ENCODE measurements at places on chromosomes 7 and 10. TPM values are rescaled to one million over a fixed set of nuclear protein-coding genes. Genes with fewer than 3 reads are reported as not detected.

- H3K4me1 ChIP-seq = no peaks in the 10 kb centered on the region
- H3K27ac ChIP-seq = no peak overlapping the region
- DNase-seq = no peak
- no peaks in the 10 kb centered on the region for H3K36me3 ChIP-seq
These were observed 141.6 kb upstream of the WNT16 start for GRCh38 chr7:121187222-121187621.

GRCh38 chr7:100914879-100915447, 19.3 kb upstream of the ACHE start:
- no peaks in the 10 kb centered on the region for H3K36me3 ChIP-seq
- H3K27ac ChIP-seq = no peak overlapping the region
- no peaks in the 10 kb centered on the region for H3K27me3 ChIP-seq

DNA sequence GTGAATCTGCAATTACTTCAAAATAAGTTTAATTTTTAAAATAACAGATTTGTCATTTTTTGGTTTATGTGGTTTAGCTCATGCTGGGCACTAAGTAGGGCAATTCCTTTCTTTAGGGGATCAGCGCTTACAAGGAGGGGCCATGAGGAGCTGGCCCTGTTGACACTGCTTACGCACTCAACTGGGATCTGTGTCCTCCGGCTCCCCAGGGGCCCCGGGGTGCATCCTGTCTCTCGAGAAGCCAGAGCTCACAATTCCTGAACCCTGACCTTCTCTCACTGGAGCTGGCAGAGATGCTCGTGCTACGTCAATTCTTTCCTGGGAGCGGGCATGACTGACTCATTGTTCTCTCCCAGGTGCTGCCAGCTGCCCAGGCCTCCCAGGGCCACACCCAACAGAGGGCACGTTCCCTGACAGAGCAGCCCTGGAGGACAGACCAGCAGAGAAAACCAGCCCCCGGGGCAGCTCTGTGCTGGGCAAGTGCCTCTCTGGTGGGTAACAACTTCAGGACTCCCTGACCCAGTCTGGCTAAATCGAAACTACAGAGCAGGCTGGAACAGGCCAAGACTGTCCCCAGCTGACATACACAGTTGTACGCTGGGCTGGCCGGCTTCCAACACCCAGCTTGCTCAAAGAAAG, 36.8 kb downstream of the CTBP2 start:
- H3K36me3 ChIP-seq = no peaks in the 10 kb centered on the region
- peak overlapping the region; percentile 26 for H3K4me3 ChIP-seq
- no peaks in the 10 kb centered on the region for H3K27me3 ChIP-seq
- peak; percentile 91 for DNase-seq
- peaks cover 67% of the 10 kb centered on the region for H3K4me1 ChIP-seq

GRCh38 chr10:33247221-33247922, 87.1 kb downstream of the NRP1 start:
- H3K27ac ChIP-seq = no peak overlapping the region
- H3K4me3 ChIP-seq = no peak overlapping the region
- peaks cover 20% of the 10 kb centered on the region for H3K36me3 ChIP-seq
- DNase-seq = no peak
- H3K4me1 ChIP-seq = no peaks in the 10 kb centered on the region
- no peaks in the 10 kb centered on the region for H3K27me3 ChIP-seq

GRCh38 chr10:128166151-128166550, 39.9 kb upstream of the MKI67 start:
- H3K36me3 ChIP-seq = no peaks in the 10 kb centered on the region
- no peak overlapping the region for H3K4me3 ChIP-seq
- H3K27me3 ChIP-seq = no peaks in the 10 kb centered on the region
- no peak overlapping the region for H3K27ac ChIP-seq
- DNase-seq = no peak
- H3K4me1 ChIP-seq = no peaks in the 10 kb centered on the region

DNA sequence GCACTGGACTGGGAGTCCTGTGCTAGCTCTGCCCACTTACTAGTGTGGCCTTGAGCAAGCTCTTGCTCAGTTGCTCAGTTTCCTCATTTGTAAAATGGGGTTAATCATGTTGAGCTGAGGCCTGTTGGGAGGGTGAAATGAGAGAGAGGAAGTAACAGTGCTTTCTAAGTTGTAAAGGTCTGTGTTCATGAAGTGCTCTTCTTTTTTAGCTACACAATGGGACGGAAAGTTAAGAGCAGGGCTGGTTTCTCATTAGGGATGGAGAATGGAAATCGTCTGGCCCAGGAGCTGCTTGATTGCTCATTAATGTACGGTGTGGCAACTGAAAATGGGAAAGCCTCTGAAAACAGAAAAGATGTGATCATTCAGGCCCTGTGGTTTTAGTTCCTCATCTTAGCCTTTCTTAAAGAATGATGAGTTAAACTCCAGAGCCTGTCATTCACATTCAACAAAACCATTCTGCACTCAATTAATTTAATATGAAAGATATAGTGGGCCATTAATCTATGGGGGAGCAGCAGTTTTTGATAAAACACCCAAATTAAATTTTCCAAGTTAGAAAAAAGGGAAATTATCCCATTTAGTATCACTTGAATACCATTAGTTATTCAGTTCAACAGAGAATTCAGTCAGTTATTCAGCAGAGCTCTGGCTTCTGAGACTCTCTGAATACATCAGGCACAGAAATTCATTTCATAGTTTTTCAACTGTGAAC, 60.5 kb downstream of the SH2D4B start:
- H3K4me3 ChIP-seq = no peak overlapping the region
- H3K27me3 ChIP-seq = no peaks in the 10 kb centered on the region
- H3K36me3 ChIP-seq = no peaks in the 10 kb centered on the region
- DNase-seq = peak; percentile 1

DNA sequence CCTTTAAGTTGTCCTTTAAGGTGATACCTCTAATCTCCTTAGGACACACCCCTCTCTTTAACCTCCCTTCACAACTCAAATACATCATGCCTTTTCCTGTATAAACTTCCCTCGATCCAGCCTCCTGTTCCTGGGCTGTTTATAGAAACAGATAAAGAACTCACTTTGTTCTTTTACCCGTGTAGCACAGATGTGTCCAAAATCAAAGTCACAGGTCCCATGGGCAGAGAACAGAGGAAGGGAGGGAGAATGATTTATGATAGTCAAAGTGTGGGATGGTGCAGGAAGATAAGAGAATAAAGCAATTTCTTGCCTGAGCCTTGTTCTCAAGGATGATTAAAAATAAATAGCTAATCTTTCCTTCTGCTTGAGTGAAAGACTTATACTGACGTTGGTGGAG, 50.3 kb upstream of the CABCOCO1 start:
- H3K4me1 ChIP-seq = peaks cover 4% of the 10 kb centered on the region
- no peak for DNase-seq
- no peaks in the 10 kb centered on the region for H3K36me3 ChIP-seq
- no peak overlapping the region for H3K27ac ChIP-seq
- no peaks in the 10 kb centered on the region for H3K27me3 ChIP-seq

DNA sequence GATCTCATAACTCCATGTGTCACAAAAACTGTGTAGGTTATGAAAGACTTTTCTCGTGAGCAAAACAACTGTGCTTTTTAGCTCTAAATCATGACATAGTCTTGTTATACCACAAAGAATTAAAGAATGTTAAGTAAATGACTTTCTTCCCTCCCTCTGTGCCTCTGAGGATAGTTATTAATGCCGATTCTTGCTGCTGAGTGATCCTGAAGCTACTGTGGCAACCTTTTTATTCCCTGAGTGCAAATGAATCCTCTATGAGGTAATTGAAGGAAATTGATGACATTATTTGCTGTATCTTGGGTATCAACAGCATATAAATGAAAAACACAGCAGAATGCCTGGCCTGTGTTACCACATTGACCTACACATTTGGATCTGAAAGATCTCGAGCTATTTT, 142.2 kb upstream of the HDAC9 start:
- H3K27ac ChIP-seq = no peak overlapping the region
- no peak overlapping the region for H3K4me3 ChIP-seq
- no peak for DNase-seq
- peaks cover 21% of the 10 kb centered on the region for H3K4me1 ChIP-seq

GRCh38 chr10:127266431-127266830, 70.0 kb upstream of the INSYN2A start:
- no peak overlapping the region for H3K4me3 ChIP-seq
- no peaks in the 10 kb centered on the region for H3K36me3 ChIP-seq
- H3K27me3 ChIP-seq = no peaks in the 10 kb centered on the region
- no peak for DNase-seq
- H3K4me1 ChIP-seq = no peaks in the 10 kb centered on the region

DNA sequence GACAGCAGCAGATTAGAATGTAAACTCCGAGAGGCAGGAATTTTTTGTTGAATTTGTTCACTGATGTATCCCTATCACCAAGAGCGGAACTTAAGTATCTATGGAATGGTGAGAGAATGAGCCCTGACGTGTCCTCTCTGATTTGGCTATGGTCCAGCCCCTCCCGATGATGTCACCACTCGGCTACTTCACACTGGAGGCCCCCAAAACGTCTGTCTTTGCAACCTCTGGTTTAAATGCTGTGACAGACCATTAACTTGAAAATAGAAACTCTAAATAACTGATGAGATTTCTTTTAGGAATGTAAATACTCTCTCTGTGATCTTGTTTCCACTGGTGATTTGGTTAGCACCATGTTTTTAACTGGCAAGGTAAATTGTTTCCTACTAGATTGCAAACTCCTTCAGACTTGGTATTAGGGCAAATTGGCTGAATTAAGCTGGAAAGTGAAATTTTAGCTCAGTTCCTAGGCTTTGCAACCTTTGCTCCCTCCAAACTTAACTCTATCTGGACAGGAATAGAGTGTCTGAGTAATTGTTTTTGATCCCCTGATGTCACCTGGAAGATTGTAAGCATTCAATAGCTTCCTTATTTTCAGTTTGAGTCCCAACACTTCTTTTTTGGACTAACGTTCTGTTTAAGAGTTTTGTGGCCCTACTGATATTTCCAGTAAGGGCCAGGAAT, 19.1 kb downstream of the SLC16A12 start:
- peak; percentile 80 for DNase-seq
- H3K36me3 ChIP-seq = no peaks in the 10 kb centered on the region
- H3K4me3 ChIP-seq = no peak overlapping the region
- no peaks in the 10 kb centered on the region for H3K27me3 ChIP-seq

GRCh38 chr10:33238643-33239042, 95.8 kb downstream of the NRP1 start:
- H3K4me1 ChIP-seq = no peaks in the 10 kb centered on the region
- no peak for DNase-seq
- H3K27me3 ChIP-seq = no peaks in the 10 kb centered on the region
- H3K36me3 ChIP-seq = no peaks in the 10 kb centered on the region

- no peaks in the 10 kb centered on the region for H3K4me1 ChIP-seq
- H3K4me3 ChIP-seq = no peak overlapping the region
- DNase-seq = no peak
- H3K36me3 ChIP-seq = peaks cover 24% of the 10 kb centered on the region
These were observed 28.5 kb downstream of the GLUD1 start for GRCh38 chr10:87066178-87066577.

DNA sequence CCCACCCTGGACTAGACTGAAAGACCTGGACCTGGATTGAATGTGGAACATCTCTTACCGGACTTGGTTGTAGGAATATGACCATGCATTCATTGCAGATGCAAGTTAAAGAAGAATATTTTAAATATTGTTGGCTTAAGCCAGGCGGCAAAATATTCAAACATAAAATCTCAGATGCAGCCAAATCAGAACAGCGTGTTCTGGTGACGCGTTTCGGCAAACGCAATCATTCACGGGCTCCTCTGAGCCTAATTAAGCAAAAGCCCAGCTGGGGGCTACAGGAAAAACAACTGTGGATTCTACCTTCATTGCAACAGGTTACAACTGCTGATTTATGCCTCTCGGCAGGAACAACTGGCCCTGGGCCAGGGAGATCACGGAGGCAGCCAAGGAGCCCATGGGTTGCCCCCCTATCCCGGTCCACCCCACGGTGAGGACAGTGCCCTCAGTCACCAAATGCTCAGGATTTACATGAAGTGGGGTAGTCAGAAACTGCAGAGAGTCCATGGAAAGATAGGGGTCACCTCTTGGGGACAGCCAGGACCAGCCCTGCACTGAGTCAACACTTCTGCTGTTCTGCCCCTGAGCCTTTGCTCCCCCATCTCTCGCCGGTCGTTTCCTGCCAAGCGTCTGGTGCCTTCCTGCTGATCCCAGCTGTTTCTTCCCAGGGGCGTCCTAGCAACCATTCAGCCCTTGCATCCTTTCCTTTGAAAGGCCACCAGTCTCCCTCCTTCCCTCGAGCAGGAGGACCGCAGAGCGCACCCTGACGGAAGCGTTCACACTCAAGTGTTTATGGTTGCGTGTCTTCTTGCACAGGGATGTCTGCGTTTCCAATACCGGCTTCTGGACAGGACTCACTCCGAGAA, 64.4 kb upstream of the SFMBT2 start:
- H3K27me3 ChIP-seq = no peaks in the 10 kb centered on the region
- DNase-seq = peak; percentile 72
- no peaks in the 10 kb centered on the region for H3K36me3 ChIP-seq

DNA sequence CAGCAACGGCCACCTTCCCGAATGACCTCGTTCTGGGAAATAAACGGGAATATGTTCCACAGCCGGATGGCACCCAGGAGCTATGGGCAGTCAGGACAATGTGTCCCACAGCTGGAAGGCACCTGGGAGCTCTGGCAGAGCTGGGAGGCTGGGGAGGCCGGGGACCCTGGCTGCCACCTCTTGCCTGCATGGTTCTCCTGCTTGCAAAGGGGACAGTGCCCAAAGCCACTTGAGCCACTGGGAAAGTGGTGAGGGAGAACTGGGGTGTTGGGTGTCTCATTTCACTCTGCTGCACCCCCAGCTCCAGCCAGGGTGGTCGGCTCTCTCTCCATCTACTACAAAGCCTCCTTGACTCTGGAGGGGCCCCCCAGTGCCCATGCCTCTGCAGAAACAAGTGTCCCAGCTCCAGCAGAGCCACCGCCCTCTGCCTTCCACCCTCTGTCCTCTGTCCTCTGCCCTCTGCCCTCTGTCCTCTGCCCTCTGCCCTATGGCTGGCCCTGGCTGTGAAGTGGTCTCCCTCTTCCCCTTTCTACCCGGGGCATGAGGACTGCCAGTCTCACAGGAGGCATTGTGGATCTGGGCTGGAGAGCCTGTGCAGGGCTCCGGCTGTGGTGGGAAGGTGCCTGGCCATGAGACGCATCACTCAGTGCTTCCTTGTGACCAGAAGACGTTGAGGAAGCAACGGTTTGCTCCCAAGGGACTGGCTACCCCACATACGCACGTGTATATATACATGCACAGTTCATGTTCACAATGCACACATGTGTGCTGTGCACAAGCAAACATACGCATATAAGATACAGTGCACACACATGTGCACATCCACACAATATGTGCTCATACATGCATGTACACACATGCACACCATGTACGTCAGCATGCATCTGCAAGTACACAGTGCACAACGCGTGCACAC, 21.5 kb upstream of the INPP5A start:
- peak; percentile 67 for DNase-seq
- peak overlapping the region; percentile 93 for H3K27ac ChIP-seq
- H3K4me3 ChIP-seq = no peak overlapping the region
- H3K27me3 ChIP-seq = no peaks in the 10 kb centered on the region
- H3K4me1 ChIP-seq = peaks cover 55% of the 10 kb centered on the region

STEAP4 gene
- total RNA-seq = 15.8 TPM

ECHDC3 gene
- 6.4 TPM for total RNA-seq

IGF2BP3 gene
- 1.9 TPM for total RNA-seq

PTN gene
- total RNA-seq = 40.0 TPM

OR9A2 gene
- total RNA-seq = not detected

LDB3 gene
- 24.8 TPM for total RNA-seq

CRHR2 gene
- not detected for total RNA-seq

FXYD4 gene
- not detected for total RNA-seq

CHST15 gene
- total RNA-seq = 57.9 TPM

Measured in sigmoid colon (tissue), 7 donors.